ENCODE measurements at places on chromosomes 7 and 10.

- DNase-seq: no peak
These were observed 5.6 kb downstream of the SUFU start for GRCh38 chr10:102509387-102509786.

DNA sequence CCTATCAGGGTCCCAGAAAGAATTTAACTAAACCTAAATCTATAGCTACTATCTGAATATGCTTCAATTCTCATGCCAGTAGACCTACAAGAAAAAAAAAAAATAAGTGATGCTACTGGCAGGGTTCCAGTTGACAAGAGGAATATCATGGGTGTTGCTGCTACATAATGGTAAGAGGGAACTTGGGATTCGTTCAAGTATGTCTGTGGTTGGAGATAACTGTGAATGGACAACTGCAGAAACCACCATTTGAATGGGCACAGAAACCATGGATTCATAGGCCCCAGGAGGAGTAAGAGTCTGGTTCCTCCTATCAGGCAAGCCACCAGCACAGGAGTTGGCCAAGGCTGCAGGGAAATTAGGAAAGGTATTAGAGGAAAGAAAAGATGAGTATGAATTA is 287.6 kb upstream of the HGF start:
- DNase-seq: no peak

DNA sequence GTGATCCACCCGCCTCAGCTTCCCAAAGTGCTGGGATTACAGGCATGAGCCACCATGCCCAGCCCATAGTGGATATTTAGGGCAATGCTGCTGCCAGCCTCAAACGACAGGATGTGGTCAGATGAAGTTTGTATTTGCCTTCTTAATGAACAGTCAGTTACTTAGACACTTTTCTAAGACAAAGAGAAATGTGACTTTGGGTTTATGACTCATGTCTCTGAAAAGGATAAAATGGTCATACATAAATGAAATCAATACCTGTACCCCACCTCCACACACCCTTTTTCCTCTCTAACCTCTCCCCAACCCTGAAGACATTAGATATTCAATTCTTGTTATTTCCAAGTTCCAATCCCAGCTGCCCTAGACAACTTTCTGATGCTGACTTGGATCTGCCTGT is 109.3 kb upstream of the INSIG1 start:
- no peak for DNase-seq

GRCh38 chr10:63343476-63343875 is 122.3 kb downstream of the JMJD1C start:
- DNase-seq: no peak

DNA sequence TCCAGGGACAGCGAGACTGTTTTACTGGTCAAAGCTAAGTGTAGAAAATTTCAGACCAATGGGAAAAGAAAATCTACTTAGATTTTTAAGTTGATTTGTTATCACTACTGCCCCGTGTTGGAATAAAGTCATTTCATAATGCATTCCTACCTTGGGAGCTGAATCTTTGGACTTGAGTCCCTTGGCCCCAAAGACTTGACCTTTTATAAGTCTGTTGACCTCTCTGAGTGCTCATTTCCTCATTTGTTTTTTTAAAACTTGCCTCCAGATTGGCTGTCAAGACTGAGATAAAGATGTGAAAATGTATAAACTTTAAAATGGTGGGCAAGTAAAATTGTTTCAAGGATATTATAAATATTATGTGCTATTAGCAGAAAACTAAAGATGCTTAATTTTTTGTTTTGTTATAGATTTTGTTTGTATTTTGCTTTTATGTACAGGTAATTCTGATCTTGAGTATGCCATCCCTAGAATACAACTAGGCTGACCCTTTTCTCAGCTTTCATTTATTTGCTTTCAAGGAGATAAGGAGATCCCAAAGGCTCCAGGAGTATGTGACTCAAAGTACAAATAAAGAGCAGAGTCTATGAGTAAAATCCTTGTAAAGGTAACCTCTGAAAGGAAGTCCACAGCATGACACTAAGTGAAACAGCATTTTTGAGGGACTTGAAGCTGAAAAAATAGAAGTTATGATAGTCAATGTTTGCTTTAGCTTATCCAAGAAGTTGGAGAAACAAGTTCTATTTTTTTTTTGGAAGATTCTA is 54.6 kb downstream of the TMEM26 start:
- no peak for DNase-seq

DNA sequence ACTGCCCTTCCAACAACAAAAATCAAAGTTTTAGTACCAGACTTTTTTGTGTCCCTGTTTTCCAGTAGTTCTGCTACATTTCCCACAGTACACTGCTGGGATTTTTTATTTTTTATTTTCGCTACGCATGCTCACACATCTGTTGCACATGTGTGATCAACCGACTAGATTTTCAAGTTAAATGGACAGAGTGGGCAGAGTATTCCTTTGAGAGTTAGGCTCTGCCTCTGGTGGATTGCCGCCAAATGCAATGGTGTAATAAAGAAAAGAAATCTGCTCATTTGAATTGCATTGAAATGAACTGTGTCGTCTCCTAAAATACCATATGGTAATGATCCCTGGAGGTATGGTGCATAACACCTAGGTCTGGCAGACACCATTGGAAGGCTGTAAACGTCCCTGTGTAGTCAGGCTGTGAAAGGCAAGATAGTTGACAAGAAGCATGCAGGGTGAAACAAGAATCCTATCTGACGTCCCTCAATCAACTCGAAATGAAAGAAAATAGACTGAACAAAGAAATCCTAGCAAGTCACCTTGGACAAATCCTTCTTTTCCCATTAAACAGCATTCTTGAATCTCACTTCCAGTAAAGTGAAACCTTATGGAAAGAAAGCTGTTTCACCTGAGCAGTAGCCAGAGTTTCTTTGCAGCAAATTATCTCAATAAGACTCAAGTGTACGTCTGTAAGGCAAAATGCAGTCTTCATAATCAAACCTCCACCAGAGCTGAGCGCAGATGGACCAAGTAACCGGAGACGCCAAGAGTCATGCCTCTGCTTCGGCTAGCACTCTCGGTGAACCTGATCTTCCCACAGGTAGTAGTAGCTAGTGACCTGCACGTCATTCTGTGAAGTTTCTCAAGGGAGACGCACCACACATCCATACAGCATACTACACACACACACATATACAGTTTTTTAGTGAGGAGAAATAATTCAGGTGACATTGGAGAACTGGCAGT is 357.3 kb downstream of the CRPPA start:
- DNase-seq: no peak

GRCh38 chr10:109741712-109742111 is 181.6 kb downstream of the XPNPEP1 start:
- no peak for DNase-seq

- DNase-seq: peak; percentile 80
These were observed 173.6 kb upstream of the IMMP2L start for GRCh38 chr7:111735661-111736551.

- DNase-seq: no peak
These were observed 74.3 kb upstream of the MKX start for GRCh38 chr10:27819781-27820531.

GRCh38 chr10:32938554-32939061 is 19.4 kb downstream of the ITGB1 start:
- DNase-seq: no peak

- DNase-seq: no peak
These were observed 2.6 kb downstream of the BPGM start for GRCh38 chr7:134649226-134649775.

DNA sequence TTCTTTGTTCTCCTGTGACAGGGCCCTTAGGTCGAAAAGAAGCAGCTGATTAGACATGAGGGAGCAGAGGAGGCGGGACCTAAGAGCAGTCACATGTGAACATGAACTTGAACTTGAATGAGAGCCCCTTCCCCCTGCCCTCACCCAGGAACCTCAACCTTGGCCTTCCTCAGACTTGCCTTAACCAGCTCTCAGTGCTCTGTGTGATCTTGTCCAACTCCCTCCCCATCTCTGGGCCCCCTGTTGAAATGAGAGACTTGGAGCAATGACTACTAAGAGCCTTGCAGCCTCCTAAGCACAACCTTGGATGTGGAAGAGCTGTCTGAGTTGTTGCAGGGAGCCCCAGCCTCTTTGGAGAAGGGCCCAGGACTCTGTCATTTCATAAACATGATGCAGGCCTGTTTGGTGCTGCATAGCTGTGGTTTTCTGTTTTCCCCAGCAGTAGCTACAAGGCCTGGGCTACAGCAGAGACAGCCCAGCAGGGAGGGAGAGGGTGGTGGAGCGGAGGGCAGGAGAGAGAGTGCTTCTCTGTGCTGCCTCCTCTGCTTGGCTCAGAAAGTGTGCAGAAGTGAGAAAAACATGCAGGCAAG is 123.9 kb upstream of the ZMIZ1 start:
- DNase-seq: no peak

DNA sequence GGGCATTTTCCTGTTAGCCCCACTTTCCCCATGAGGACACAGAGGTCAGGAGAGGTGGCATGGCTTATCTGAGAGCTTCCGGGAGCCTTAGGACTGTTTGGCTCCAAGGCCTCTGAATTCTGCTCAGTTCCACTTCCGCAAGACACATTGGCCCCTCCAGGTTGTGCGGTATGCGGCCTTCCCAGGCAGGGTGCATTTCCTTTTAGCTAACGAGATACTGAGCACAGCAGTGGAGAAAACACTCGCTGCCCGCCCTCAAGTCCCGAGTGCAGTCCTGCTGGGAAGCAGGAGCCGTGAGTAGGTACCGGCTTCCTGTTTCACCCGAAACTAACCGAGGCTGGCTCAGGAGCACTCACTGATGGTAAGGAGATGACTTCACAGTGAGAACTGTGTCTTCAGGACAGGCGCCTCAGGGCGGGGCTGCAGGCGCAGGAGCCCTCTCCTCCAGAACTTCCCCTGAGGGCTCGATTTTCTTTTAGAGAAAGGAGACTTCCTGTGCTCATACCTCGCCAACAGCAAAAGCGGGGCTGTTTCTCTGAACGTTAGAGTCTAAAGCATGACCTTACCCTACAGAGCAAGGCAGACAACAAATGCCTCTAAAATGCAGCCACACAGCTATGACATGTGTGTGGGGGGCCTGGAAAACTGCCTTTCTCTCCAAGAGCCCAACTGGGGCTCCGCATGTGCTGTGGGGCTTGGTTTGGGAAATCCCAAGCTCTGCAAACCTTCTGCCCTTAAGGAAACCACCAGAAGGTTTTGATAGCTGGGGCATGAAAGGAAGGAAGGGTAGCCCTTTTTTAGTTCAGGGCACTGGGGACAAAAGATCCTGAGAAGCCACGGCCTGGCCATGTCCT is 25.9 kb downstream of the RGS10 start:
- no peak for DNase-seq

- DNase-seq: no peak
These were observed 23.8 kb downstream of the DHX32 start for GRCh38 chr10:125857185-125857760.

DNA sequence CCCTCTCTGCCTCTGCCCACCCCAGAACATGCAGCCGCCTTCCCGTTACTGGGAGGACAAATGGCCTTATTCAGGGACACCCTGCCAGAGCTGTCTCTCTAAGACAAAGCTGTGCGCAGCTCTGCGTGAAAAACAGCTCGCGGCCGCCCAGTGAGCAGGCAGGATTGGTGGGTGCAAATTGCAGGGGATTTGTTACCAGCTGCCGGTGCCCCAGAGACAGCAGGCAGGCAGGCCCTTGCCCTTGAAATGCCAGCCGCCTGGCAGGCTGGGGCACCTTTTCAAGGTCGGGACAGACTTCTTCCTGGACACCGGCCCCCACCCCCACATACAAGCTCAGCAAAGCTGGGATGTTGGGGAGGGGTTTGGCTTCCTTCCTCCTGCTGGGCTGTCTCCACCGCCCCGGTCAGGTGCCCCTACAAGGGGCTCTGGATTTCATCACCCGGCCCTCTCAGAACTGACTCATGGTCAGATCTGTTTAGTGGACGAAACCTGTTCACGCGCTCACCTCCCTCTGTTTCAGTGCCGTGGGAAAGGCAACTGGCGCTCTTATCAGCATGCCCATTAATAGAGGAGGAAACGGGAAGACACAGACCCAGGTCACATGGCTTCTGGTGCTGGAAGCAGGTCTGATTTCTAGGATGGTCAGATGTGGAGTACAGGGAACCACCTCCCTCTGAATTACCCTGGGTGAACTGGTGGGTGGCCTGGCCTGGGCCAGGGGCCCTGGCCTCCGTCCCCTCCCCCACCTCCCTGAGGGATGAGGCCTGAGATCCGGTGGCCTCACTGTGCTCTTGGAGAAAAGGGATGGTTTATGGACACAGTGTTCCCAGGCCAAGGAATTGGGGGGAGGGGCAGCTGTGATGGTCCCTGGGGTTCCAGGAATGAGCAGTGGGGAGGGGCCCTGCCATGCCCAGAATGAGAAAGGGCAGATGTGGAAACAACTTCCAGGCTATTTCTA is 123.9 kb upstream of the PPIF start:
- DNase-seq: no peak

- peak; percentile 15 for DNase-seq
These were observed 3.5 kb downstream of the NRCAM start for GRCh38 chr7:108452707-108453106.

DNA sequence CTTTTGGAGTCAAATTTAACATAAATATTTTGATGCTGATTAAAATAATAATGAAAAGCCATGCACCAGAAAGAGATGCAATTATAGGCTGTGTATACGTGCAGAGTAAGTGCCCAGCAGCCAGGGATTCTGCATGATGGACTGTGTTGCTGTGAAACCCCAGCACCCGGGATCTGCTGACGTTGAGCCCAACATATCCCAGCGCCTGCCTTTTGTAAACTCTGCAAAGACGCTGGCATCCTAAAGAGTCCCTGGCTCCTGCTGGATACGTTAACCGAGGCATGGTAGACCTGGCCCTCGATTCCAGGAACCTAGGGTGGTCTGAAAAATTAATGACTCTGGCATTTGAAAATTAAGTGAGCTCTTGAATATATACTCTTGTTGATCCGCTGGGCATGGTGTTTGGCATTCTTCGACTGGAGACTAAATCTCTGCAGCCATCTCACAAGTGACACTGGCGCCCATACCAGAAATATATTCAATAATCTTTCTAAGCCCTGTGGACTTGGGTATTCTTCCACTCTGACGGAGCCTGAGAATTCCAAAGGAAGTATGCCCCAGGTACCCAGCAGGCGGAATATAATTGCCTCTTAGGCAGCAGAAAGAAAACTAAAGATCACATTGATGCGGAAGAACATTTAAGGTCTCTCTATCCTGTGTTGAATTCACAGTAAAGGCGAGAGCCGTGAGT is 191.2 kb upstream of the SH2B2 start:
- DNase-seq: no peak

DNA sequence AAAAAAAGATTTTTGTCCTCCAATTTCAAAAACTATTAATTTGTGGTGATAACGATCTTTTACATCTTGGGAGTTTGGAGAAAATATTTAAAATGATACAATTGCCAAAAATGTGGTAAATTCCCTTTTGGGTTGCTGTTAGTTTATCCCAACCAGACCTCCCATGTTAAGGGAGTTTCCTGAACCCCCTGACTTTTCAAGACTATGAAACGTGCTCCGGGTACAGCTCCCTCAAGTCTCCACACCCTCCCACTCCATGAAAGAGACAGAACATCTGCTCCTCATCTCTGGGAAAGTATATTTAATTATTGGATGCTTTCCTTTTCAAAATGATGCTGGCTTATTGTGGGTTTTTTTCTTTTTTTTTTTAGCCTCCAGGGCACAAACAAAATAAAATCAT is 534.6 kb upstream of the NRP1 start:
- DNase-seq: no peak

GRCh38 chr7:12030116-12030515 is 181.0 kb upstream of the TMEM106B start:
- no peak for DNase-seq

- no peak for DNase-seq
These were observed 58.6 kb downstream of the ADRB1 start for GRCh38 chr10:114102256-114102655.
